ENCODE measurements at places on chromosomes 2 and 18.

DNA sequence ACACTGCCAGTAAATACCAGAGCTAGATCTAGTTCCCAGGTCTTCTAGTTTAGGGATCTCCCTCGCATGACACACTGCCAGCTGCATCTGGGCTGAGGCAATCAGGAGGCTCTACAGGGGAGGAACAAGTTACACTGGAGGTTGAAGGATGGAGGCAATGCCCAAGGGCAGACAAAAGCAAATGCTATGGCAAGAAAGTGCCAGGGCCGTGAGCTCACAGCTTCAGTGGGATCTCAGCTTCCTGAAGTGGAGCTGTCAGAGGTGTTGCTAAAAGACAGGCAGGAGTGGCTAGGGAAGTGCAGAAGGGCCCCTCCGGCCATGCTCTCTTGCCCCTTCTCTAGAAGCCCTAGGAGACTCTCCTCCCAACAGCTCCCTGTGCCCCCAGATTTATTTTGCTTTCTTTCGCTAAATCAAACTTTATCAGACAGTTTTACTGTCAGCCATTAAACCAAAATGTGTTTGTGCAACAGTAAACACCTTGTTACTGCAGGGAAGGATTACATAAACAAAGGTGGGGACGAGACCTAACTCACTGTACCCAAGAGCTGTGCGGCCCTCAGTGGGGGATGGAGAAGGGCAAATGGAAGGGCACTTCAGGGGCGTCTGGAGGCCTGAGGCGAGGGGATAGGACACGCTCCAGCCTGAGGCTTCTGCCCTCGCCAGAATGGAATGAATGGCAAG, 39.4 kb upstream of the PKDCC start:
- no peak for DNase-seq

GRCh38 chr18:59918320-59918755, 18.5 kb downstream of the PMAIP1 start:
- no peak for DNase-seq

- DNase-seq, result no peak
These were observed 326.2 kb upstream of the RAB6C start for GRCh38 chr2:129653246-129653645.

DNA sequence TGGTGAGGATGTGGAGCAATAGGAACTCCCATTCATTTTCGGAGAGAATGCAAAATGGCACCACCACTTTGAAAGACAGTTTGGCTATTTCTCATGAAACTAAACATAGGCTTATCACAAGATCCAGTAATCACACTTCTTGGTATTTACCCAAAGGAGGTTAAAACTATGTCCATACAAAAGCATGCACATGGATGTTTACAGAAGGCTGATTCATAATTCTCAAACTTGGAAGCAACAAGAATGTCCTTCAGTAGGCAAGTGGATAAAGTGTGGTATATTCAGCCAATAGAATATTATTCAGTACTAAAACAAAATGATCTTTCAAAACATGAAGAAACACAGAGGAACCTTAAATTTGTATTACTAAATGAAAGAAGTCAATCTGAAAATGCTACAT, 440.6 kb downstream of the FBXO15 start:
- DNase-seq, result no peak

DNA sequence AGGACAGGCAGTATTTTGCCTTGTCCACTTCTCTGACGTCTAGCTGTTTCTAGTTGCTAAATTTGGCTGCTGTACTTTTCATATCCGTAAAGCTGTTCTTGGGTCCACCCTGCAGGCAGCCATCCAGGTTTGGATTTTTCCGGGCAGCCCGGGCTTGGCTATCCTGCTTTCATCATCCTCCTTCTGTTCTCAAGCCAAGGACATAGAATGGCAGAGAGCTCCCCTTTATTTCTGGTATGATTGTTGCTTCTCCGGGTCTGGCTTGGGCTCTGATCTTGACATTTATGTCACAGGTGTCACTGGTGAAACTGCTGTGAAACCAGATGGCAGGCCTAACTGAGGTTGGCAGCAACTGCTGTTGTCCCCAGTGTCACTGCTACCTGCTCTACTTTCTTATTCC, 35.5 kb downstream of the SCN2A start:
- no peak for DNase-seq

- DNase-seq, result no peak
These were observed 102.0 kb upstream of the PPP1CB start for GRCh38 chr2:28649481-28650265.

GRCh38 chr18:41126541-41127235, 828.3 kb upstream of the PIK3C3 start:
- no peak for DNase-seq

- no peak for DNase-seq
These were observed 248 bp downstream of the HAAO start for GRCh38 chr2:42792087-42792582.

GRCh38 chr2:156112323-156112722, 220.2 kb downstream of the NR4A2 start:
- no peak for DNase-seq

- no peak for DNase-seq
These were observed 270.8 kb upstream of the PARD3B start for GRCh38 chr2:204274429-204274828.

GRCh38 chr2:66573416-66573815, 138.5 kb downstream of the MEIS1 start:
- no peak for DNase-seq

- DNase-seq, result no peak
These were observed 43.9 kb upstream of the STPG4 start for GRCh38 chr2:47198985-47199451.

- no peak for DNase-seq
These were observed 56.7 kb downstream of the ALPK2 start for GRCh38 chr18:58572181-58572580.

DNA sequence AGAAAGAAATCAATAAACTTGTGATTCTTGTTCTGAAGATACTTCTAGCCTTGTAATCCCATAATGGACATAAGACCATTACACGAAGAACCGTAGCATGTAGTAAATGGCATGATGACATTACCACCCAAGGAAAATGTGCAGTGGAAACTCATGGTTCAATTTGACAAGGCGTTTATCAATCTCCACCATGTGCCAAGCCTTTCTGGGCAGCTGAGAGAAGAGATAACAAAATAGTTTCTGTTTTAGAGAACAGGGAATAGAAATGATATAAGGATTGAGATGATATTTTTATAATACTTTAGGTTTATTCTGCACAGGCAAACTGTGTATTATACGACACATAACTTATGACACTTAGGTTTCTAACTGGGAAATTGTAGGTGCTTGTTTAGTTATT, 19.2 kb downstream of the ABI2 start:
- DNase-seq, result no peak

DNA sequence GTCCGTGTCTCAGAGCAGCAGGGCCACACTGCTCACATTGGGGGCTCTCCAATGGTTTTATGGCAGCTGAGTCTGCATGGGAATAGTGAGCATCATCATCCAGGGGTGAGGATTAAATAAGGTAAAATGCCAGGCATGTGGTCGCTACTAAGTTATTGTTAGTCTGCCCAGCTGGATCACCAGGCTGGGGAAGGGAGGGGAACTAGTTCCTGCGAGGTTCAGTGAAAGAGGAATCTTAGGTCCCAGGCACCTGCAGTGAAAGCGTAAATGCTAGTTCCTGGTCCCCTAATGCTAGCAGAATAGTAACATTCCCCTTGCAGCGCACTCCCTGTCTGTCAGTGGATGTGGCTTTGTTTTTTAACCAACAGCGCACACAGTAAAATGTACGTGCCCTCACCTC, 60.1 kb downstream of the ARHGEF4 start:
- DNase-seq, result no peak

DNA sequence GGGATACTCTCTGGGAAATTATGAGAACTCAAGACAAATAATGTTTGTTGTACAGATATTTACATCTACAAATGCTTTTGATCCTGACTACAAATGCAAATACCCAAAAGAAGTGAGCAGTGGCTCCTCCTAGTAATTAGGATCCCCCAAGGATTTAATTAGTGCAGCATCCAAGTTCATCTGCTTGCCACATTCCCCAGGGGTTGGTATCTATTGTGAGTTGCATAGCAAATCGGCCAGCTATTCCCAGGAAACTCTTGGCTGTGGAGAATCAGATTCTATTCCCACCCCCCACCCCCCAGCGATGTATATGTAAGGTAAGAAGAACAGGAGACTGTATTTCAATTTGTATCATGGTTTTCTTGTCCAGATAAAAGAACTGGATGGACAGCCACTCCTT, 725.1 kb upstream of the CDH7 start:
- no peak for DNase-seq

GRCh38 chr2:206457188-206457634, 13.9 kb downstream of the ADAM23 start:
- DNase-seq, result no peak

DNA sequence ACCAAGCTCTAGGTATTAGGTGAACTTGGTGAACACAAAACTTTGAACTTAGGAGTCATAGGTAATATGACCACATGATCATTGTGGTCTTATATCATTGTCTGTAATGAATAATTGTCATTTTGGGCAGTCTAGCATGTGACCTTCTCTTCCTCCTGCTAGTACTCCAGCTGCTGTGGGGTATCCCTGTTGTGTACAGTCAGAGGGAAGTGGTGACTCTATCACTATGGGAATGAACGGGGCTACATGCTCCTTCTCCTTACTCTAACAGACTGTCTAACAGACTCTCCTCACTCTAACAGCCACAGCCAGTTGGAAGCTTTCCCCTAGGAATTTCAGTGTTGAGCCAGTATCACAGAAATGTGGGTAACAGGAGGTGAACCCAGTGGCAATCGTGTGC, 68.2 kb upstream of the NEDD4L start:
- DNase-seq, result no peak

- DNase-seq, result no peak
These were observed 30.2 kb upstream of the ALK start for GRCh38 chr2:29951576-29951975.

GRCh38 chr2:207871506-207871905, 101.8 kb upstream of the FZD5 start:
- no peak for DNase-seq

GRCh38 chr2:62264186-62264585, 68.3 kb downstream of the B3GNT2 start:
- no peak for DNase-seq

GRCh38 chr2:52622266-52622665, 1145.3 kb upstream of the CHAC2 start:
- no peak for DNase-seq

GRCh38 chr2:25042321-25043240, 705 bp downstream of the EFR3B start:
- DNase-seq, result no peak

GRCh38 chr2:177281400-177282180, 17.1 kb upstream of the NFE2L2 start:
- DNase-seq, result no peak

GRCh38 chr18:8839281-8839680, 133.9 kb downstream of the MTCL1 start:
- no peak for DNase-seq

- DNase-seq, result no peak
These were observed 83.2 kb upstream of the RND3 start for GRCh38 chr2:150570712-150571111.

DNA sequence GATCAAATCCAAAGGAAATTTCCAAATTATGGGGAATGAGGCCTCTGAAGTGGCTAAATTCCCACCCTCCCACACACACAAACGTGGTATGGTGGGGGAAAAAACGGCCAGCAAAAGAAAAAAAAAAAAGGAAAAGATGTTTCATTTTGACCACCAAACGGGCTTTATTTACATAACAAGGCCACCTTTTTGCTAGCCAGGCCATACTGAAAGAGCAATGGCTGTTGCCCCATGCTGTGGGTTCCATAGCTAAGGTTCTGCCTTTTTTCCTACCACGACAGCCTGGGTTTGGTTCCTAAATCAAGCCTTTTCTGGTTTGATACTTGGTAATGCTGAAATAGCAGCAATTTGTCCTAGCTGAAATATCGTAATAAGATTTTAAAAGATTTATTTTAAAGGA, 14.0 kb upstream of the IL1B start:
- DNase-seq, result no peak

GRCh38 chr18:35334212-35334611, 10.0 kb downstream of the ZNF24 start:
- no peak for DNase-seq

GRCh38 chr2:120746144-120746543, 10.5 kb downstream of the GLI2 start:
- no peak for DNase-seq

DNA sequence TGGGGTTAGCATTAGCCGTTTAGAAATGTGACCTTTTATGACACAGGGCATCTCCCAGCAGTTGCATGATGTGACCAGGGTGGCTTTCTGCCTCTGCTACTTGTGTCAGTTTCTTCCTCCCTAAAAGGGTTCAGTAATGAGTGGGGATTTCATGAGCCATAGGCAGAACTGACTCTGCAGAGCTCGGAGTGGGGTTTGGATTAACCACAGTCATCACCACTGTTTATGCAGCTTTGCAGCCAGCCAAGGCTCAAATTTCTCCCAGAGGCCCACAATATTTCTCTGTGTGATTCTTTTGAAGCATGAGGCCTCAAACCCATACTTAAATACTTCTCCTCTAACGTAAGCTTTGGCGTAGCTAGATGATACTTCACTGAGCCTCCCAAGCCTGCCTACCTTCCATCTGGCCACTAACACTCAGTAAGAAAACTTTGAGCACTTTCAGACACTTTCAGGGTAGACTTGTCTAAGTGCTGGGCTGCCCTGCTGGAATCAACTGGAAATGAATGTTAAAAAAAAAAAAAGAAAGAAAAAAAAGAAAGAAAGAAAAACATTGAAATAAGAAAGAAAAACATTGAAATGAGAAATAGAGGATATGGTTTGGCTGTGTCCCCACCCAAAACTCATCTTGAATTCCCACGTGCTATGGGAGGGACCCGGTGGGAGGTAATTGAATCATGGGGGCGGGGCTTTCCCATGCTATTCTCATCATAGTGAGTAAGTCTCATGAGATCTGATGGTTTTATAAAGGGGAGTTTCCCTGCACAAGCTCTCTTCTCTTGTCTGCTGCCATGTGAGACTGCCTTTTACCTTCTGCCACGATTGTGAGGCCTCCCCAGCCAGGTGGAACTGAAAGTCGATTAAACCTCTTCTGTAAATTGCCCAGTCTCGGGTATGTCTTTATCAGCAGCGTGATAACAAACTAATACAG, 11.5 kb upstream of the LAPTM4A start:
- no peak for DNase-seq

DNA sequence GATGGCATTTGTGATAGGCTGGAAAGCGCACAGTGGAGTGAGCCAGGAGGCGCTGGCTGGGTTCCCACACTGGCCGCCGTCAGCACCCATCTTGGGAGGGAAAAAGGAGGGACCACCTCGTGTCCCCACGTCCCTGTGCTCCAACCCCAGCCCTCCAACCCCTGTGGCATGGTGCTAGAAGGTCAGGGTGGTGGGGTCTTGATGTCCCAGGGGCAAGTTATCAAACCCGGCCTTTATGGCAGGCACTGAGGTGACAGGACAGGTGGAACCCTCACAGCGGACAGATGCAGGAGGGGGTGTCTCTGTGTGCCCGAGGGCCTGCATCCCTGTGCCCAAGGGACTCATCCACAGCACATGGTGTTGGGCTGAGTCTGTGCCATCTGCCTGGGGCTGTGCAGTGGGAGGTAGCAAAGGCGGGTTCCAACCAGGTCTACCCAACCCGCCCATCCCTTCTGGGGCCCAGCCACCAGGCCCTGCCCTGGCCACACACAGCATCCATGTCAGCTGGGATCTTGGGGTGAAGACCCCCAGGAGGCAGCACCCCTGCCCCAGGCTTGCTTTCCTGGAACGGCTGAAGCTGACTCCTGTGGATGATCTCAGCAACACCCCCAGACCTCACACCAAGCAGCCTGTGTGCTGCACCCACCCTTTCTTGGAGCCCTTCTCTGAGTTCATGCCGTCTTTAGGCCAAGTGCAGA, 246.1 kb downstream of the NDUFA10 start:
- no peak for DNase-seq

- no peak for DNase-seq
These were observed 6.1 kb downstream of the TGIF1 start for GRCh38 chr18:3455907-3456685.
